ENCODE measurements at places on chromosomes 4 and X.
A peak's percentile ranks its signal among the peaks of the same experiment; 100 is the strongest.

GRCh38 chrX:24676403-24677024 lies 17.2 kb upstream of the POLA1 start:
- DNase-seq, result peak; percentile 0

- no peak for DNase-seq
Observed at GRCh38 chr4:26978387-26979053, 117.9 kb downstream of the STIM2 start.

GRCh38 chr4:126526335-126526734 lies 1106.4 kb upstream of the INTU start:
- DNase-seq, result no peak

DNA sequence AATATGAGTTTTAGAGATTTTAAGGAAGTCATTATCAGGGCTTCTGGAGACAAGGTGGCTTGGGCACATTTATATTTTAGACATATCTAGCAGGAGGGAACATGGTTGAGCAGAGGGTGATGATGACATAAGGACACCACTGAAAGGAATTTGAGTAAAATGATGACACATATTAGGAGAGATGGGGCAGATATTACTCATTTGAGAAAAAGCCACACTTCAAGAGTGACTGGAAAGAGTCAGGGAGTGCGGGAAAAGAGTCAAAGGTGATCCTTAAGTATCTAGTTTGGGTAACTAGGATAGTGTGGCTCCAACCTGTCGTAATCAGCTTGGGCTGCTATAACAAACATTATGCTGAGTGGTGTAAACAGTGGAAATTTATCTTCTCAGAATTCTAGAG lies 377.7 kb downstream of the PACRGL start:
- DNase-seq, result no peak

DNA sequence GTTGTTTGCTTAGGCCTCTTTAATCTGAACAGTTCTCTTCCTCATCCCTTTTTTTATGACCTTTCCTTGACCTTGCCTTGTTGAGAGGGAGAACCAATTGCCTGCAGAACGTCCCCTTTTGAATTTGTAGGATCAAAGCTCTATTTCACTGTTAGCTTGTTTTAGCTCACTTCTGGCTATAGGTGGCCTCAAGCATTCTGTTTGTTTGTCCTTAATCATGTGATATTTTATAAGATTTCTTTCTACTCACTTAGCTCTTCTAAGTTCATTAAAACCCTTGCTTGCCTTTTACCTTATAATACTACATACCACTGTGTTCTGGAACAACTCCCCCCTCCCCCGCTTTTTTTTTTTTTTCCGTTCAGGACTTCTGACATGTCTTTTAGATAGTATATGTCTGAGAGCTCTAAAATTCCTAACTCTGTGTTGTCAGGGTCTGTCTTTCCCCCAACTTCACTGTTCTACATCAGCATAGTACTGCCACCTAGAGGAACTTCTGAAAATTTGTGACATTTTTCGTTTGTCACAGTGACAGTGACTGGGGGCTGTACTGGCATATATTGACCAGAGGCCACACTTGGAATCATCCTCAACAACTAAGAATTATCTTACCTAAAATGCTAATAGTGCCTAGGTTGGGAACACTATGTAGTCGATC lies 128.5 kb downstream of the LARP7 start:
- DNase-seq, result no peak

GRCh38 chrX:48695534-48695896 lies 1.0 kb upstream of the SUV39H1 start:
- DNase-seq, result no peak

GRCh38 chr4:2243681-2244380 lies 1.9 kb upstream of the HAUS3 start:
- no peak for DNase-seq

DNA sequence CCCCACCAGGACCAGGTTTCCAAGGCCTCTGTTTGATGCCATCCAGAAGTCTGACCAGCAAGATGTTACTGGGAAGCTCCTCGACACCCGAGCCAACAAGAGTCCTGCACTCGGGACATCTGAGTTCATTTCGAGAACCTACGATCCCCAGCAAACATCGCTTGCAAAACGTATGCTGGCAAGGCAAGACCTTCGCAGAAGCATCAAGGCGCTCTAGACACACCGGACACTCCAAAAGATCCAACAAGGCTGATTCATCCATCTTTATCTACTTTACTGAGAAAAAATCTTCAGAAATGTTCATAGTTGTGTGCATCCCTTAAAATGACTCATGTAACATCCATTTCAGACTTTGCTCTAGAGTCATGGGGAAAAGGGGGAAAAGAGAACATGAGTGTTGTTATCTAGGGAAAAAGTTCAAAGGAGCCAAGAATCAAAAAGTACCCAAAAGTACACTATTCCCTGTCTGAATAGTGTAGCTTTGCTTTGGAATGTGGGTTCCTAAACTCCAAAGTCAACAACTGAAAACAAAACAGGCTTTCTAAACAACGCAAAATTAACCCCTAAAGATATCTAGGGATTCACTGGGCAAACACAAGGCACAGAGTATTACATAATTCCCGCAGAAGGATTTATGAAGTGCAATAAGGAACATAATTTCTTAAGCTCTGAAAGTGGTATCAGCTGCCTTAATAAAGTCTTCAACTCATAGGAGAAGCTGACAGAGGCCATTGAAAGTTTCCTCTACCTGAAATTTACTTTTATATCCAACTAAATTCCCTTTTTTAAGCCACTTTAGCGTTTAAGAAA lies 1.6 kb downstream of the SH3RF1 start:
- no peak for DNase-seq

GRCh38 chr4:52915730-52916300 lies 53.7 kb downstream of the RASL11B start:
- no peak for DNase-seq

- DNase-seq, result no peak
Observed at GRCh38 chr4:186942758-186943377, 219.2 kb upstream of the FAT1 start.

DNA sequence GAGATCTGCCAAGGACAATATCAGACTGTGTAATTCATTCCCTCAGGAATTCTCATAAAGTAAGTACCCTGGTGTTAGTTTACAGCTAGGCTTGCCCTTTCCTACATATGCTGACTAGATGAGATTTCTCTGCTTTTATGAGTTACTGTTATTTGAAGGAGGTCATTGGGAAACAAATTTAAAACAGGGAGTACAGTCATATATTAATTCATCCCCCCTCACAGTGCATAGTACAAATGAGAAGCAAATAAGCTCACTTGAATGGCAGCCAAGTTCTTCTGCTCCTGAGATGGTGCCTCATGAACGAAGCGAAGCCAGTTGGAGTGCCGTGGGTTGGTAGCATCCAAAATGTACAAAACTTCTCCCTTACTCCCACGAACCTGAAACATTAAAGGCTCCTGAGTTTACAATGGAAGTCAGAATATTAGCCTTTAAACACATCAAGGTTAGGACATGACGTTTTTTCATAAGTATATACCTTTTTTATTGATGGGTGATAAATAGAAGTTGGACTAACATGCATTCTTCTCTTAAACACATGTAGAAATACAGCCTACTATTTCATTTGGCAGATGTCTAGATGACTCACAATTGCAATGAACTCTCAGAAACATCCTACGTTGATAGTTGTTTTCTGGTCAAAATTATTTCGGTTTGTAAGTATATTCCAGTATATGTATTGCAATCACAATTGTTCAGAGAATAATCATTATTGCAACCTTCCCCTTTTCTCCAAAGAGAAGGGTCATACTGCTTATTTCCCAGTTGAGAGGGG lies 69.2 kb downstream of the PRDM5 start:
- no peak for DNase-seq

- no peak for DNase-seq
Observed at GRCh38 chr4:151540728-151541388, 131.9 kb downstream of the FHIP1A start.

GRCh38 chr4:168845897-168846296 lies 164.2 kb downstream of the CBR4 start:
- DNase-seq, result no peak

- no peak for DNase-seq
Observed at GRCh38 chr4:55947912-55948725, 626 bp upstream of the CEP135 start.

DNA sequence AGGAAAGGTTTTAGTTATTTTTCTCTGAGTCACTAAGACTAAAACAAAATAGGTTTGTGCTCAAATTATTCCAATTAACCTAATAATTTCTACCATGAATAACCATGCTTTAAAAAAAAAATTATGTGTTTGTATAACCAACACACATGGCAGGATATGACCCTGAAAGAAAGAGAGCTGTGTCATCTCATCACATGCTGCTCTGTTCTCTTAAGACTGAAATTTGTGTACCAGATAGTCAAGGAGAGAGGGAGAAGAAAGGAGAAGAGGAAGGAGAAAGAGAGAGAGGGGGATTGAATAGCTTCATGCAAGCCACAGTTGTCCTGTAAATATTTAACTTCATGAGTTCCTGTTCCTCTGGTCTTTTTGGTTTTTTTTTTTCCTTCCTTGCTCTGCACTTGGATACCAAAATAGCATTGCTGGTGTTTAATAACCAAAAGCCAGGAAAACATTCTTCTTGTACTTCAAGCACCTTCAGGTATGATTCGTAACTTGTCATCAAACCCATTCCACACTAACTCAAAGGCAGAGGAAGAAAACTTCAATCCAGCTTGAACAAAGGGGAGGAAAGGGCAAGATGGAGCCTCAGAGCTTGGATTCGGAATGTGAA lies 6.4 kb upstream of the PROM1 start:
- DNase-seq, result no peak

GRCh38 chr4:58113126-58113525 lies 1002.9 kb upstream of the IGFBP7 start:
- DNase-seq, result no peak

DNA sequence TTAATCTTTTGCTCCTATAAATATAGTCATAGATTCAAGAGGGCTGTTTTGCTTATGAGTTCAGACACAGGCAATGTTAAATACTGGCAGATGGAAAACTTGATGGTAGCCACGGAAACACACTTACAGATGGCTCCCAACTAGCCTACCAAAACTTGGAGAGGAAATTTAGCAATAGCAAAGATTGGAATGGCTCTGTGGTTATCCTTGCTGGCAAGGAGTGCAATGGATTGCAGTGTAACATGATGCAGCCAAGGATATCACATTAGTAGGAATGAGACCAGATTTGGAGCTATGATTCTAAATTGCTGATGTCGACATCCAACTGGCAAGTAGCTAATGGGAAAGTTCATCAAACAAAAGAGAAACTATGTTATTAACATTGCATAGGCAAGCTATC lies 791.0 kb upstream of the DIAPH2 start:
- no peak for DNase-seq

DNA sequence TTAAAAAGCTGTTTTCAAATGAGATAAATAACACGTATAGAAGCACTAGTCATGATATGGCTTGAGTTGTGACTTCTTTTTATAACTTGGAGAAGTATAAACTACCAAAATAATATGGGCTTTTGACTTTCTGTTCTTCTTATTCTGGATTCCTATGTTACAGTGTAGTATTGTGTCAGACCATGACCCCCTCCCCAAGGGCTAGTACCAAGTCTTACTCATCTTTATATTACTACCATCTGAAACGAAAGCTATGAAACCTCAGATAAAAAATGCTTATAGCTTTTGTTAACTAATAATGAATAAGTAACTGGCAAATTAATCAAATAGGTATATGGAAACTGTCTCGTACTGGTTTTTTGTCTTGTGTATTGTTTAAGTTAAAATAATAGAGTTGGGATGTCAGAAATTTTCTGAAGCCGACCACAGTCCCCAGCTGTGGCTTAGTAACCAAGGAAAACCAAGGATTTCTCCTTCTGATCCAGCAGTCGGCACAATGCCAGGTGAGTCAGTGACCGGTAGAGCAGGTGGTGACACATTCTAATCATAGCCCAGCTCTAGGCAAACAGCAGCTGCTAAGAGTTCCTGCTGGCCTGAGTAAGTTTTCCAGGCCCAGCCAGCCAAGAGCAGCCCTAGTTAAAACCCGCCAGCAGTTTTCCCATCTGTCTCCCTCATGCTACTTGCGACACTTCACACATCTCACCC lies 163.3 kb upstream of the PRDX4 start:
- DNase-seq, result no peak
